NCI-H510A treated with DMSO at 0.1 percent for 48 hours (cell line): ENCODE measurements at places on chromosomes 5 and 9.

DNA sequence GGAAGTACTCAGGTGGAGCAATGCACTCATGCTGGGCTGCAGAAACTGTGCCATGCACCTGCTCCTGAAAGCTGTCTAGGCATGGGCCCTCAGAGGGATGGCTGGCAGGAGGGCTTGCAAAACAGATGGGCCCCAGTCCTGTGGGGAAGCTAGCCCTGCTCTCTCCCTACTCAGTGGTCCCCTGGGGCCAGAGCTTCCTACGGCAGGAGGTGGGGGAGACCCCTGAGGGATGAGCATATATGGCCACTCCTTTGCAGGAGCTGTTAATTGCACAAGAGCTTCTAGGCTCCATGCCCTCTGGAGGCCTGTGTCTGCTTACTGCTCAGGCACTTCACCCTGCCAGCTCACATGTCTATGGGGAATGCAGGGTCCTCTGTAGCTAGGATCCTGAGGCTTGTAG, 545.3 kb upstream of the PTPRD start:
- DNase-seq, result no peak

DNA sequence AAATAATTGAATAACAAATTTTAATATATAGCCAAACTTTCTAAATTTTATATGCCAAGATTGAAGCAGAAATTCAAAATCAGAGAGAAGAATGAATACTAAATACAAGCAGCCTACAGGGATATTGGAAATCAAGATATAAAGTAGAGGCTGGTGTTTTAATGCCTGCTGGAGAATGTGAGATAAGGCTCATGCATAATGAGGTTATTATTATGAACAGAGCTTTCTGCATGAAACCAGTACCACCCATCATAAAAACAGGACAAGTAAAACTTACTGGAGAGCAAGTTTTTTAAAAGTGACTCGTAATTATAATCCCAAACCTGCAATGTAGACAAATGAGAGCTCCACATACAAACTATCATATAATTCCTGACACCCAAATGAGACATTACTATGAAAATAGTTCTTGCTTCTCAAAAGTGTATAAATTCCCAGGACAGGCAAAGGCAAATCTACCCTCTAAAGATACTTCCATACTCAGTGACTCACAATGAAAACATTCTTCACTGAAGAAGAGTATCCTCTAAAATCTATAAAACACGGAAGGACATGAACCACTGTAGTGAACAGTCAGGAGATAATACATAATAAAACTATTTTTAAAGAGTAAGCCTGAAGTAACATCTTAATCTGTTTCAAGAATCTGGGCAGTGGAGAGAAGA, 532.0 kb upstream of the GRAMD2B start:
- DNase-seq, result no peak

DNA sequence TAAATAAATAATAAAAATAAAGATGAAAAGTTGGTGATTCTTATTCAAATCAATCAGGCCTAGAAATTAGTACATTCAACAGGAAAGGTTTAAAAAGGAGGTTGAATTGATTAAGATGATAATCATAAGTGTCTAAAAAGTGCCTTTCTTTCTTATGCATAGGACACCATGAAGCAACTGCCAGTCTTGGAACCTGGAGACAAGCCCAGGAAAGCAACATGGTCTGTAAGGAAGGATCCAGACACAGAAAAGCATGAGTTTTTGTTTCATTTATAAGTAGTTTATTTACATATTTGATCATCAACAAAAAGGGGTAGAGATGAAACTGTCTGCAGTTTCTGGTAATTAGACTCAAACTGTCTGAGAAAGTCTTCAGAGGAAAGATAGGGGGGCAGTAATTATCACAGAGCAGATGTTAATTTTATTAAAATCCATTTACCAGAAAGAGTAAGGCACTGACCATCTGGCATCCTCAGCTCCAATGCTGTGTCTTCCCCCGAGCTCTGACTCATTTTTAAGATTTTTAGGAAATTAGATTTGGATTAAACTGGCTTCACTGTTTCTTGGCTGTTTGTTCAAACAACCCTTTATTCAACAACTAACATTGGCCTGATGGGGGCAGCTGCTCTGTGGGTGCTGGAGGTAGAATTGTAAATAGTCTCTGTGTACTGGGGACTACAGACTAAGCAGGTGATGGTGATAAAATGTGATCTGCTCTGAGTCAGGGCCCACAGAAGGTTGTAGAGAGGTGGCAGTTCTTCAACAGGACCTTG, 2.7 kb downstream of the RABEPK start:
- DNase-seq, result no peak

GRCh38 chr5:58317009-58317408, 142.9 kb downstream of the PLK2 start:
- no peak for DNase-seq

DNA sequence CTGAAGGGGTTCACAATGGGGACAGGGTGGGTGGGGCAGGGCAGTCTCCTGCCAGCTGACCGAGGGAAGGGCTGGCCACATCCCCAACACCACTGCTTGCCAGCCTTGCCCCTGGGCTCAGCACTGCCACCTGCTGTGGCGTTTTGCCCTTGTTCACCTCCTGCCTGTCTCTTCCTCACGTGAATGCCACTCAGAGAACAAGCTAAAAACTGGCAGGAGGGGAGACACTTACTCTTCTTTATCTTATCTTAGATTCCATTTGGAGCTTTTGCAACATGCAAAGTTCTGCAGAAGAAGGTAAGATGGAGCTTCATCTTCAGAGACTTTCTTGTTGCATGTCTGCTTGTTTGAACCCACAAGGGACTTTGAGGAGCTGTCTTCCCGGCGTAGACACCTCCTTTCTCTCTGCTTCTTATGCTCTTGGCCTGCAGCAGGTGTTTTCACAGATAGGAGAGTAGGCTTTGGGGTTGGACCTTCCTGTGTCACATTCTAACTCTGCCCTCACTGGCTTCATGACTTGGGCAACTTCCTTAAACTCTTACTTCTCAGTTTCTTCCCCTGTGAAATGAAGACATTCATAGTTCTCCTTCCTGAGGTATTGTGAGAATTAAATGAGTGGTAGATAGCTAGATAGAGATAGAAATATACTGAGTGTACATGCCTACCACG, 4.1 kb downstream of the LRSAM1 start:
- DNase-seq, result no peak
